ENCODE measurements at places on chromosomes 6 and 20. TPM values are rescaled to one million over a fixed set of nuclear protein-coding genes. Genes with fewer than 3 reads are reported as not detected.

The SDHAF4 gene
- 14.9 TPM for total RNA-seq

The ADRM1 gene
- 138 TPM for total RNA-seq

- peaks cover 31% of the 10 kb centered on the region for H3K4me1 ChIP-seq
- H3K36me3 ChIP-seq: no peaks in the 10 kb centered on the region
- no peak overlapping the region for H3K4me3 ChIP-seq
- peak overlapping the region; percentile 25 for H3K27ac ChIP-seq
These were observed 258.1 kb downstream of the LRFN2 start for GRCh38 chr6:40328986-40329545.

- H3K4me3 ChIP-seq: no peak overlapping the region
- no peaks in the 10 kb centered on the region for H3K4me1 ChIP-seq
- no peak overlapping the region for H3K27ac ChIP-seq
- no peak for DNase-seq
- no peaks in the 10 kb centered on the region for H3K36me3 ChIP-seq
These were observed 199.0 kb downstream of the RNF144B start for GRCh38 chr6:18586133-18586532.
